Activated CD8-positive, alpha-beta T cell treated with anti-CD3 and anti-CD28 coated beads, Interleukin-2, amount 10 ng/mL, durations not matched to agents 7 days and 5 days (primary cell): ENCODE measurements at places on chromosomes 4 and X. TPM values are rescaled to one million over a fixed set of nuclear protein-coding genes. Genes with fewer than 3 reads are reported as not detected.

Gene RTL3
- total RNA-seq, result 0.08 TPM

Gene VSIG4
- not detected for total RNA-seq

Gene PGAM4
- 0.52 TPM for total RNA-seq

Gene GEMIN8
- total RNA-seq, result 19.0 TPM

DNA sequence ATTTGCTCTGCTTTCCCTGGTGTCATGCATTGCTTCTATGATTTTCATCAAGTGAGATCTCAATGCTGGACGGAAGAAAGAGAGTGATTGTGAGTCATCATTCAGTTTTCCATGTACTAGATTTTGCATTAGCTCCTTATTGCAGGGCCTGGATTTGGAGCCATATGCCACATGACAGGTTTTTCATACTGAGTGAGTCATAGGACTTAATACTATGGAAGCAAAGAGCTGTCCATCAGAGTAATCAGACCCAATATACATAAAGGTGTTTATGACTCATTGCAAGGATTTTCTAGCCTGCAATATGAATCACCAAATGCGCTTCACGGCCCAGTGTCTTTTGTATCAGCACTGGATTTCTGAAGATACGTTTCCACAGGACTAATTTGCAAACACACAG lies 11.2 kb upstream of the TFDP3 start:
- no peak for DNase-seq
- no peaks in the 10 kb centered on the region for H3K27me3 ChIP-seq
- H3K4me3 ChIP-seq, result no peak overlapping the region
- H3K36me3 ChIP-seq, result no peaks in the 10 kb centered on the region

- no peaks in the 10 kb centered on the region for H3K36me3 ChIP-seq
- H3K27ac ChIP-seq, result no peak overlapping the region
- no peaks in the 10 kb centered on the region for H3K4me1 ChIP-seq
- peaks cover under 1% of the 10 kb centered on the region for H3K27me3 ChIP-seq
- no peak overlapping the region for H3K4me3 ChIP-seq
- DNase-seq, result no peak
Measured at GRCh38 chrX:38669428-38669827, 108.1 kb downstream of the TSPAN7 start.

DNA sequence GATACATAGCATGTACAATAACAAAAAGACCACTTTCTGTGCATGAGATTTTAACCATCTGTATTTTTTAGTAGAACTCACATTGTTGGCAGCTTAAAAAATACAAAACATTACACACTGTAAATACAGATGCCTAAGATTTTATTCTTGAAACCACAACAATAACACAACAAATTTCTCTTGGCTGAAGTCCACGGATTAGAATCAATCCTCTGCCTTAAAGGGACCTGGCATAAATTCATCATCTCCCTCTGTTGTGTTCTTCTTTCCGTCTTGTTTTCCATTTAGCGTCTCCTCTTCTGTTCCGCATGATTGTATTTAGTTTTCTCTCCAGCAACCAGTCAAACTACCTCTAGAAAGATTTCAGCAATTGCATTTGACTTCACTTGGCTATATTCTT lies 231.0 kb downstream of the SPOCK3 start:
- H3K27ac ChIP-seq, result no peak overlapping the region
- no peaks in the 10 kb centered on the region for H3K36me3 ChIP-seq
- H3K27me3 ChIP-seq, result no peaks in the 10 kb centered on the region

GRCh38 chr4:175661437-175661836 lies 150.6 kb downstream of the GPM6A start:
- H3K4me3 ChIP-seq, result no peak overlapping the region
- H3K36me3 ChIP-seq, result no peaks in the 10 kb centered on the region
- no peak for DNase-seq
- no peaks in the 10 kb centered on the region for H3K27me3 ChIP-seq
- no peaks in the 10 kb centered on the region for H3K4me1 ChIP-seq

DNA sequence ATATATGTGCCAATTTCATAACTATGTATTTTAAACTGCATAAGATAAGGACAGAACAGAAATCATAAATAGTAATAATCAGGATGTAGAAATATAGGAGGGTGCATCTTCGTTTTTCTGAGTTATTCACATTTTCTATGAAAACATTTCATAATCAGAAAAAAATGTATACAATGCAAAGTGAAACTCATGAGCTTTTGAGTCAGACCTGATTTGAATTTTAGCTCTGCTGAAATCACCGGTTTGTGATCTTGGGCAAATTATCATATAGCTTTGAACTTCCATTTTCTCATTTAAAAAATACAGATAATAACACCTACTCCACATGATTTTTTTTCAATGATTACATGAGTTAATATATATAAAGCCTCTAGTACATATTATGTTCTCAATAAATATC lies 106.9 kb downstream of the KDR start:
- H3K4me1 ChIP-seq, result peaks cover 6% of the 10 kb centered on the region
- H3K4me3 ChIP-seq, result no peak overlapping the region
- peaks cover 6% of the 10 kb centered on the region for H3K27me3 ChIP-seq
- no peak overlapping the region for H3K27ac ChIP-seq
- no peak for DNase-seq

GRCh38 chr4:124526769-124527168 lies 185.8 kb downstream of the ANKRD50 start:
- H3K27ac ChIP-seq, result no peak overlapping the region
- H3K36me3 ChIP-seq, result no peaks in the 10 kb centered on the region
- DNase-seq, result no peak

GRCh38 chr4:102867278-102868152 lies 1.3 kb upstream of the CISD2 start:
- H3K36me3 ChIP-seq, result peaks cover 40% of the 10 kb centered on the region
- H3K27me3 ChIP-seq, result no peaks in the 10 kb centered on the region
- H3K4me3 ChIP-seq, result peak overlapping the region; percentile 98
- DNase-seq, result no peak
- H3K27ac ChIP-seq, result peak overlapping the region; percentile 98

DNA sequence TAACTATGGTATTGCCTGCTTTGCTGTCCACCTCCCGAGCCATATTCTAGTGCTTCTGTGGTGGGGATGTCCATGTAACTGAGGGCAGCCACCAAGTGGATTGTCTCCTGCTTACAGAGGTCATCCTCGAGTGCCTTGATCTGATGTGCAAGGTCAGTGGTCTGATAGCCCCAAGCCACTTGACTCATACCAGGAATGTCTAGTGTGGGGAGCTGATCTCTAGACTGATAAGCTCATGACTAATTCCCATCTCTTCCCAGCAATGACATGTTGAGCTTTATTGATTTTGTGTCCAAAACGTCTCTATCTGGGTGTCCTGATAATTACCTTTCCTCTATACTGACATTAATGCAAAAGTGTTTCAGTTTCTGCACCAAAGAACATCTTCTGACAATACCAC lies 168.4 kb upstream of the WDR1 start:
- H3K4me3 ChIP-seq, result no peak overlapping the region
- DNase-seq, result no peak
- no peak overlapping the region for H3K27ac ChIP-seq
- H3K27me3 ChIP-seq, result no peaks in the 10 kb centered on the region

DNA sequence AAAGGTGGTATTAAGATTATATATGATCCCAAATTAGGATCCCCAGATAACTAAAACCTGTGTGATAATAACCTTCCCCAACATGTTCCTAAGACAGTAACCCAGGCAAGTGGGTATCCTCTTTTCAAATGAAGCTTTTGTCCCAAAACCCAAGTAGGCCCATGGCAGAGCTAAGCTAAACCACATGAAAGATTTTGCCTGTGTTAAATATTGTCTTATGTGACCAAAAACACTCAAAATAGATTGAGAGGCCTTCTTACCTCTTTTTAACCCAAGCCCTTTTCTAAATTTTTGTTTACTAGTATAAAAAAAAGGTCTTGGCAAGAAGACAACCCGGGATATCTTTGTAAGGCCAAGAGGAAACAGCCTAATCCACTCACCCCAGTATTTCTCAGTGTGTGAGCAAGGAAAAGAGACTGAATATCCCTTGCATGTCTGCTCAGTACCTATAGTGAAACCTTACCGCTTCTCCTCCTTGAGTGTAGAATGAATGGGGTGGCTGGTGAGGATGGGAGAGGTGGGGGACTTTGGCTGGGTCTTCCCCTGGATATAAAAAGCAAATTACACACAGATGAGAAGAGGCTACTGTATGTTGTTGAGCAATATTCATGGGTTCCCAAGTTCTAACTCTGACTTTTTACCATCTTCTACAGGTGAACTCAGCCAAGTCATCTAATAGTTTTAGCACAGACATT lies 188.8 kb upstream of the BMP3 start:
- H3K27me3 ChIP-seq, result no peaks in the 10 kb centered on the region
- no peak for DNase-seq
- H3K36me3 ChIP-seq, result no peaks in the 10 kb centered on the region
- H3K4me3 ChIP-seq, result no peak overlapping the region

- no peaks in the 10 kb centered on the region for H3K27me3 ChIP-seq
- no peaks in the 10 kb centered on the region for H3K4me1 ChIP-seq
- H3K36me3 ChIP-seq, result no peaks in the 10 kb centered on the region
Measured at GRCh38 chr4:172946503-172946902, 222.1 kb upstream of the GALNT7 start.

- H3K4me1 ChIP-seq, result no peaks in the 10 kb centered on the region
- H3K27ac ChIP-seq, result no peak overlapping the region
- no peak for DNase-seq
Measured at GRCh38 chrX:103431316-103431715, 55.0 kb downstream of the BEX3 start.

DNA sequence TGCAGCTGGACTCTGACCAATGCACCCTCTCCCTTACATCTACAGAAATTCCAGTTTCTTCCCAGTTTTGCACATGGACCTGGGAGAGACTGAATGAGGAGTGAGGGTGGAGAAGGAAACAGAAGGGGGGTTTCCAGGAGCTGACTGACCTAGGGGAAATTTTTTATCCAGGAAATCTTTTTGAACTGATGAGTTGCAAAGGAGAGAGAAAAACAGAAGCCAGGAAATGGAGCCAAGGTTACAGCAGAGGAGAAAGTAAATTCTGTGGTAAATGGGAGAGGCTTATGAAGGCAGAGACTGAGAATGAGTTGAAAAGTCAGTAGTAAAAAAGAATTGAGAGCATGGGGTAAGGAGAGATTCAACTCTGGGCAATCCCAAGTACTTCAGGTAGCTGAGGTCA lies 192.8 kb downstream of the SMIM20 start:
- H3K4me1 ChIP-seq, result peaks cover 18% of the 10 kb centered on the region
- no peak for DNase-seq
- H3K4me3 ChIP-seq, result no peak overlapping the region
- H3K27ac ChIP-seq, result no peak overlapping the region

- no peak overlapping the region for H3K4me3 ChIP-seq
- H3K36me3 ChIP-seq, result peaks cover 32% of the 10 kb centered on the region
- H3K27ac ChIP-seq, result no peak overlapping the region
- DNase-seq, result no peak
- H3K4me1 ChIP-seq, result peaks cover 43% of the 10 kb centered on the region
Measured at GRCh38 chrX:53087388-53087831, 5.2 kb downstream of the TSPYL2 start.

DNA sequence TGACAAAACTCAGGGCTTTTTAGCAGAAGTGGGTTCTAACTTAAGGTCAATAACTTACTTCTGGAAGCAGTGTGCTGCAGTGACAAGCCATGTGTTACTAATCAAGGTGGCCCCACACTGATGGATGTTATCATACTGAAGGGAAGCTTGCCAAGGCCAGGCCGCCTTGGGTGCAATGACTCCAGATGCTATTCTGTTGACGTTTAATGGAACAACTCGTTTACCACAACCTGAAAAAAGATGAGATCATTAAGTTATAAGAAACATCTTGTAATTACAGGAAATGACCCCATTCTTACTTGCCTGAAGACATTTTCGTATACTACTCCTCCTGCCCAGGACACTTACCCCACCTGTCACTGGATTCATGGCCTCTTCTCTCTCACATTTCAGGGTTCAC lies 38.9 kb upstream of the TMPRSS11D start:
- H3K27ac ChIP-seq, result no peak overlapping the region
- H3K4me1 ChIP-seq, result no peaks in the 10 kb centered on the region
- peaks cover 7% of the 10 kb centered on the region for H3K27me3 ChIP-seq
- H3K36me3 ChIP-seq, result no peaks in the 10 kb centered on the region
- DNase-seq, result no peak
- H3K4me3 ChIP-seq, result no peak overlapping the region
